D721Med (cell line): ENCODE measurements at places on chromosomes 7 and 10.

GRCh38 chr10:125008689-125009638 is 67.0 kb downstream of the ZRANB1 start:
- no peak for DNase-seq

DNA sequence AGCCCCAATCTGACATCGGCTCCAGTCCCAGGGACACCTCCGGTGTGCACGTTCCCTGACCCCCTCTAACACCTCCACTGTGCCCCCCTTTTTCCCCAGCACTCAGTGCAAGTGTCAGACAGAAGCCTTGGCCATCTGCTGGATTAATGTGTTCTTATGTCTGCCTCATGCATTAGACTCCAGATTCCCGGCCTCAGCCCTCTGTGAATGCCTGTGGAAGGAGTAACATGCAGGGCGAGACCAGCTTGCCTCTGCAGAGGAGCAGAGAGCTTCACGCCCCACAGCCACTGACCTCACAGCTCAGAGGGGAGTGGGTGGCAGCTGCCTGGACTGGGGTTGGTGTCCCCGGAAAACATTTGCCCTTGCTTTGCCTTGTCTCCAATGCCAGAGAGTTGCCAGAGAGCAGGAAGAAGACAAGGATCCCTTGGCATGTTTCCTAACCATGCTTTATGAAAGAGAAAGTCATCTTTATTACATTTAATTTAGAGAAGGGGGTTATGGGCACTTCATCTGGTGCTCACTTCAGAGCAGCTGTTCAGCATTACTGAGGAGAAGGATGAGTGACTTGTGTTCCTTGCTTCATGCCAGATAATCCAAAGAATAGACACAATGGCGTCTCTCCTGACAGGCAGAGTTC is 91.6 kb upstream of the CXCL12 start:
- DNase-seq, result no peak

DNA sequence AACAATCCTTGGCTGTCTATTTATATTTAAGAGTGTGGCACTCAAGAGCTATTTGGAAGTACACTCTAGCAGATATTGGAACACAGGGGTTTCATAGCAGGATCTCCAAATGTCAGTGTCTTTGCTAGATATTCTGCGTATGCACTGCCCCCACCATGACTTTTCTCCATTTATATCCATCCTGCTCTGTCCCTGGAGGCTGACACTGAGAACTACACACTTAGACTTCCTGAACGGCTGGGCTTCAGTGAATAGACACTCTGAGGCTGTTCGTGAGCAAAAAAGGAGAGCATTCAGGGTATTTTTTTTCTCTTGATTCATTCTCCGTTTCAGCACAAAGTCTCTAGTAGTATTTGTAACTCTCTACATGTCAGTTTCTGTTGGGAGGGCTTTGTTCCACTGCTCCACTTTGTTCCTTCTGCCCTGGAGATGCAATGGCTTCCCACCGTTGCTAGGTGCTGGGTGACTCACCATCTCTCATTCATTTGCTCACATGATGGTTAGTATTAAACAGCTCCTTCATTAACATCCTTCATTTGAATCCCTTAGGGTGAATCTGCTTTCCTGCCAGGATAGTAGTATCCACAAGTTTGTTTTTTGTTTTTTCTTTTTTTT is 155.9 kb upstream of the SLC13A1 start:
- DNase-seq, result no peak

- DNase-seq, result no peak
Measured at GRCh38 chr10:130137090-130137448, 878 bp downstream of the GLRX3 start.

- DNase-seq, result no peak
Measured at GRCh38 chr10:338171-339037, 203.1 kb downstream of the ZMYND11 start.

DNA sequence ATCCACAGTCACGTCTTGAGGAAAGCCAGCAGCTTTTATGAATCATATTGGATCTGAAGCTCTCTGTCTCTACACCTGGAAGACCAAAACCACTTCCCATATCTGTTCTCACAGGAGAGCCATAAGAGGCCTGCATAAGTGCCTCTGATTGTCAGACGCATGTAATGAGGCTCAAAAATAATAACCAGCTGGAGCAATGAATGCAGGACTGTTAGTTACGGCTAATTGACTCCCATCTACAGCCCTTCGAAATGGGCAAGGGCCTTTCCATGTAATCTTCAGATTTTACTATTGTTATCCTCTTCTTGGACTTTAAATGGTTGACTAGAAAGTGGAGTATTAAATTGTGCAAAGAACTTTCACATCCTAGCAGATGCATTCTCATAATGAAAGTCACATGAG is 4.4 kb upstream of the SEMA3C start:
- no peak for DNase-seq
